ENCODE measurements at places on chromosomes 7 and 10. TPM values are rescaled to one million over a fixed set of nuclear protein-coding genes. Genes with fewer than 3 reads are reported as not detected.

GRCh38 chr7:27243340-27244163, 950 bp downstream of the EVX1 start:
- no peaks in the 10 kb centered on the region for H3K36me3 ChIP-seq
- H3K4me1 ChIP-seq = peaks cover 6% of the 10 kb centered on the region
- H3K27me3 ChIP-seq = peaks cover 51% of the 10 kb centered on the region

DNA sequence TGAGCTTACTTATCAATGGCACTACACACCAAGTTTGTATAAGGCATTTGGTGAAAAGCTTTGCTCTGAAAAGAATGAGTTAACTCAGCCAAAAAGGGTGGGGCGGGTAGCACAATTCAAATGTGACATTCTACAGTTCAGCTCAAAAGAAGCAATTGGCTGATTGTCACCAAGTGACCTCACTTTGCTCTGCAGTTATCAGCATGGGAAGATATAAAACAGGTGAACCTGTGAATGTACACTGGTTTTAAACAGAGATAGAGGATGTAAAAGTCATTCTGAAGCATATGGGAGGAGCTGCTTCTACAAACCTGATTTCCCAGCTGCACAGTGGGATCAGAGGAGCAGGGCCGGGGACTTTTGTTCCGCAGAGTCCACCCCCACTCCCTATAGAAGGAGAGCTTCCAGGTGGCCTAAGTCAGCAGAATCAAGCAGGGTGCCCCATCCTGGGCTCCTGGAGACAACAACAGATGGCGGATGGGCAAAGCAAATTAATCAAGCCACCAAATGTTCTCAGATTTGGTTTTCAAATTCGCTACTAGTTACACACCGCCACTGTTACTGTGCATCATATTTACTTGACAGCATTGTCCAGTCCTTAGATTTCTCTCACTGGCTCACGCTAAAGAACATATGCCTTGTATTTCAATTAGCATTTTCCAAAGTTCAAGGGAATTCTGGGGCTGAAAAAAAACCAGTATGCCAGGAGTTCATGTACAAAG, 27.5 kb upstream of the NPVF start:
- H3K4me3 ChIP-seq = no peak overlapping the region
- DNase-seq = no peak
- H3K27me3 ChIP-seq = peaks cover 21% of the 10 kb centered on the region

- no peak overlapping the region for H3K4me3 ChIP-seq
Measured at GRCh38 chr10:120360571-120360970, 96.5 kb upstream of the PLPP4 start.

The COL13A1 gene
- total RNA-seq = not detected

DNA sequence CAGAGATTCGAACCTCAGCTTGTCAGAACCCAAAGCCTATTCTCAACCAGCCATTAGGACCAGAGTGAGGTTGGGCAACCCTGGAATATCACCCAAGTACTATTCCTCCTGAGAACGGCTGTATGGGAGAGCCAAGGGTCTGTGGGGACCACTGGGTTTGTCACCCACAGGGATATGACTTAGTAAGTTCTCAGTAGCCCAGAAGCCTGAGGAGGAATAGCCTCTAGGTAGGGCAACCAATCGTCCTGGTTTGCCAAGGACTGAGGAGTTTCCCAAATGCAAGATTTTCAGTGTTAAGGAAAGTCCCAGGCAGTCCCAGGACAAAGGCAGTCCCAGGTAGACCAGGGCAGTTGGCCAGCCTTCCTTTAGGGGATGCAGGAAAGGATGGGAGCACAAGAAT, 46.7 kb downstream of the PNLIPRP2 start:
- no peak for DNase-seq
- H3K36me3 ChIP-seq = no peaks in the 10 kb centered on the region
- peaks cover 7% of the 10 kb centered on the region for H3K27me3 ChIP-seq
- H3K4me1 ChIP-seq = no peaks in the 10 kb centered on the region
- H3K27ac ChIP-seq = no peak overlapping the region
- no peak overlapping the region for H3K4me3 ChIP-seq

- H3K27me3 ChIP-seq = peaks cover 3% of the 10 kb centered on the region
- DNase-seq = no peak
- no peaks in the 10 kb centered on the region for H3K4me1 ChIP-seq
- H3K36me3 ChIP-seq = no peaks in the 10 kb centered on the region
- no peak overlapping the region for H3K27ac ChIP-seq
- no peak overlapping the region for H3K4me3 ChIP-seq
Measured at GRCh38 chr7:13988065-13988464, 1.4 kb downstream of the ETV1 start.

The BAIAP2L1 gene
- 1.1 TPM for total RNA-seq

The TEX36 gene
- not detected for total RNA-seq

The PGAM2 gene
- not detected for total RNA-seq

The GDI2 gene
- 214 TPM for total RNA-seq

- no peak for DNase-seq
- peaks cover 67% of the 10 kb centered on the region for H3K4me1 ChIP-seq
- H3K36me3 ChIP-seq = peaks cover 43% of the 10 kb centered on the region
- no peaks in the 10 kb centered on the region for H3K27me3 ChIP-seq
Measured at GRCh38 chr7:130929896-130930659, 196.1 kb upstream of the KLF14 start.

DNA sequence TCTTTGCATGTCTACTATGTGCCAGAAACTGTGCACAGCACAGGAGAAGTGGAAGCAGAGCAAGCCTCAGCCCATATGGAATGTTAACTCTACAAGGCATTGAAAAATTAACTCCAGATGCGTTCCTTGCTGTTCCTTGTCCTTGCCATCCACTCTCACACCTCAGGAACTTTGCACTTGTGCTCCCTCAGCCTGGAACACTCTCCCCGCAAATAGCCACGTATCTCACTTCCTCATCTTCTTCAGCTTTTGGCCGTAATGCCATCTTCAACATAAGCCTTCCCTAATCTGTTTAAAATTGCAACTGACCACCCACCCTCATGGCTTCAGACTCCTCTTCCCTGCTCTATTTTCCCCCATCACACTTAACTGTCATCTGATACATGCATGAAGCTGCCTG, 83.2 kb upstream of the CAPZA2 start:
- H3K4me1 ChIP-seq = no peaks in the 10 kb centered on the region
- H3K4me3 ChIP-seq = no peak overlapping the region
- no peaks in the 10 kb centered on the region for H3K36me3 ChIP-seq
- H3K27ac ChIP-seq = no peak overlapping the region
- no peaks in the 10 kb centered on the region for H3K27me3 ChIP-seq

The GHITM gene
- total RNA-seq = 121 TPM

GRCh38 chr10:114908896-114909295, 29.1 kb upstream of the TRUB1 start:
- H3K4me1 ChIP-seq = no peaks in the 10 kb centered on the region
- no peaks in the 10 kb centered on the region for H3K36me3 ChIP-seq
- H3K4me3 ChIP-seq = no peak overlapping the region
- H3K27me3 ChIP-seq = peaks cover 21% of the 10 kb centered on the region
- no peak overlapping the region for H3K27ac ChIP-seq

DNA sequence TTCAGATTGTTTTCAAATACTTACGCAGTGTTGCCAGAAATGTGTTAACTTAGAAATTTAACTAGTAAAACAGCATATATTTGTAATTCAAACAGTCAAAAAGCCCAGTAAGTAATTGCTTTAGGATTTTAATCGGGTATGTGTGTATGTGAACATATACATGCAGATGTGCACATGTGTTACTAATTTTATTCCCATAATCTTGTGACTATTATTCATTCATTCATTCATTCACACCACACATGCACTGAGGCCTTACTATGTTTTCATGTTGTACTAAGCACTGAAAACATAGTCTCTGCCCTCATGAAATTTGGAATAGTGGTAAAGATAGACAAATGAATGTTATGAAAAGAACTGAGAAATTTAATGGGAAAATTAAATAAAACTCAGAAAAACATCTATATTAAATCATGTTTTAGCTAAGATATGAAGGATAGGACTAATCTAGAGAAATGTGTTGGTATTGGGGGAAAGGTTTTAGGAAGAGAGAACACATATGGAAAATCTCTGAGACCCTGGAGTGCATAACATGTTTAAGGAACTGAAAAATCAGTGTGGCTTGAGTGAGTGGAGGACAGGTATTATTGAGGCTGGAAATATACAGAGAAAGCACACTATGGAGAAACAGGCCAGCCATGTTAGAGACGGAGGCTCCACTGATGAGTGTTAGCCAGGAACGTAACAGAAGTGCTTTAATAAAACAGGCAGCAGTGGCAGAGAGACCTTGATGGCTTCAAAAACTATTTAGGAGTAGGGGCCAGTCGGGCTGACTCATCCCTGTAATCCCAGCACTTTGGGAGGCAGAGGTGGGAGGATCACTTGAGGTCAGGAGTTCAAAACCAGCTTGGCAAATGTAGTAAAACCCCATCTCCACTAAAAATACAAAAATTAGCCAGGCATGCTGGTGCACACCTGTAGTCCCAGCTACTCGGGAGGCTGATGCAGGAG, 80.3 kb downstream of the HDAC9 start:
- H3K36me3 ChIP-seq = no peaks in the 10 kb centered on the region
- peaks cover 8% of the 10 kb centered on the region for H3K4me1 ChIP-seq
- H3K4me3 ChIP-seq = no peak overlapping the region

- no peak for DNase-seq
- H3K27ac ChIP-seq = no peak overlapping the region
- H3K36me3 ChIP-seq = no peaks in the 10 kb centered on the region
- H3K4me1 ChIP-seq = no peaks in the 10 kb centered on the region
Measured at GRCh38 chr10:6817770-6818169, 237.7 kb upstream of the PRKCQ start.

The RP9 gene
- 16.2 TPM for total RNA-seq

GRCh38 chr7:117062300-117062699, 109.0 kb downstream of the ST7 start:
- no peaks in the 10 kb centered on the region for H3K36me3 ChIP-seq
- DNase-seq = no peak
- H3K27ac ChIP-seq = no peak overlapping the region
- no peak overlapping the region for H3K4me3 ChIP-seq

DNA sequence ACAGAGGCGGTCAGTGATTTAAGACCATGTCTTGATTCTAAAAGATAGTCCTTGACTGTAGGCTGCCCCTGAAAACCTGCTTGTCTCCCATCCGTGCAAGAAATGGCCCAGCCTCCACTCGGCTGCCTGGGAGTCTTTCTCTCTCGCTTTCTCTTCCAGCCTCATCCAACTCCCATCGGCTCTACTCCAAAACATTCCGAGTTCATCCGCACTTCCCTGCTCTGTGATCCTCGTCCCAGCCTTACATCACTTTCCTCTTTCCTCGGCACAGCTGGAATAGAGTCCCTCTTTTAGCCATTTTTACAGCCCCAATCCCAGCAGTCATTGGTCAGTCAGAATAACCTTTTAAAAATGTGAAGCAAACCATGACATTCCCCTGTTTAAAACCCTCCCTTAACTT, 135.1 kb downstream of the TAX1BP1 start:
- peaks cover 50% of the 10 kb centered on the region for H3K4me1 ChIP-seq
- H3K27ac ChIP-seq = peak overlapping the region; percentile 64
- no peak overlapping the region for H3K4me3 ChIP-seq
- no peaks in the 10 kb centered on the region for H3K36me3 ChIP-seq
- no peaks in the 10 kb centered on the region for H3K27me3 ChIP-seq

DNA sequence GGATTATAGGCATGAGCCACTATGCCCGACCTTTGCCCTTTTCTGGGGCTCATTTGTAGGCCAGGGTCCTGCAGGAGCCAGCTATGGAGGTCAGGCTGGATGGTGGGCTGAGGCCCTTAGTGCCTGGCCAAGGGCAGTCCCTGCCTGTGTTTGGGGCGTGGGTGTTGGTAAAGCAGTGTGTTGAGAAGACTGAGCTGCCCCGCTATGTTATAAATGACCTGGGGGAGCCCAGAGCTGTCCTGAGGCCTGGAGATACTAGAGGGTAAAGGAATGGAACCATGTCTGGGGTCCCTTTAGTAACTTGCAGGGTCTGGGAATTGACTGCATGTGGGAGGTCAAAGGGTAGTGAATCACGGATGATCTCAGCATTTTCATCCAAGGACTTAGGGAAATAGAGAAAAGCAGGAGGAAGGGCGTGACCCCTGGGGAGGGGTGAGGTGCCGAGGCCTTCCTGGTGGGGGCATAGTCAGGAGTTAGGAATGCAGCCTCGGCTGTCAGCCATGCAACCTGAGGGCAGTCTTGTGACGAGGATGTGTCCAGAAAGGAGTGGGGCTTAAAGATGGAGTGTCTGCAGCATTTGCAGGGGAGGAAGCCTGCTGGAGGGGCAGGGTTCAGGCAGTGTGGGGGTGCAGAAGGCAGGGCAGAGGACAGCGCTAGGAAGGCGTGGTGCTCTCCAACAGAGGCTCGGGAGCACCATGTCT, 31.5 kb downstream of the TMEM248 start:
- H3K4me3 ChIP-seq = no peak overlapping the region
- peaks cover 16% of the 10 kb centered on the region for H3K36me3 ChIP-seq
- no peak for DNase-seq
- peaks cover 2% of the 10 kb centered on the region for H3K4me1 ChIP-seq

- H3K27ac ChIP-seq = no peak overlapping the region
- H3K27me3 ChIP-seq = peaks cover 11% of the 10 kb centered on the region
- no peaks in the 10 kb centered on the region for H3K36me3 ChIP-seq
- DNase-seq = no peak
- H3K4me1 ChIP-seq = no peaks in the 10 kb centered on the region
Measured at GRCh38 chr7:47574482-47575329, 7.2 kb downstream of the TNS3 start.

The HTR7 gene
- 0.62 TPM for total RNA-seq

- no peak for DNase-seq
- H3K27ac ChIP-seq = no peak overlapping the region
- peaks cover 19% of the 10 kb centered on the region for H3K36me3 ChIP-seq
- H3K4me1 ChIP-seq = peaks cover 14% of the 10 kb centered on the region
- no peaks in the 10 kb centered on the region for H3K27me3 ChIP-seq
- H3K4me3 ChIP-seq = no peak overlapping the region
Measured at GRCh38 chr10:72557362-72557761, 68.5 kb downstream of the MICU1 start.

GRCh38 chr7:120030876-120031275, 242.1 kb upstream of the KCND2 start:
- H3K27me3 ChIP-seq = no peaks in the 10 kb centered on the region
- no peak for DNase-seq
- H3K27ac ChIP-seq = no peak overlapping the region

- no peaks in the 10 kb centered on the region for H3K36me3 ChIP-seq
- H3K4me1 ChIP-seq = peaks cover 64% of the 10 kb centered on the region
- H3K27ac ChIP-seq = peak overlapping the region; percentile 99
- H3K4me3 ChIP-seq = peak overlapping the region; percentile 75
- H3K27me3 ChIP-seq = no peaks in the 10 kb centered on the region
Measured at GRCh38 chr10:91198781-91199180, 21.7 kb upstream of the PCGF5 start.

The CALML3 gene
- total RNA-seq = not detected

The LRGUK gene
- 0.71 TPM for total RNA-seq

- no peak overlapping the region for H3K27ac ChIP-seq
- no peaks in the 10 kb centered on the region for H3K27me3 ChIP-seq
- no peaks in the 10 kb centered on the region for H3K36me3 ChIP-seq
- DNase-seq = no peak
Measured at GRCh38 chr7:98211676-98212531, 665 bp downstream of the BHLHA15 start.

DNA sequence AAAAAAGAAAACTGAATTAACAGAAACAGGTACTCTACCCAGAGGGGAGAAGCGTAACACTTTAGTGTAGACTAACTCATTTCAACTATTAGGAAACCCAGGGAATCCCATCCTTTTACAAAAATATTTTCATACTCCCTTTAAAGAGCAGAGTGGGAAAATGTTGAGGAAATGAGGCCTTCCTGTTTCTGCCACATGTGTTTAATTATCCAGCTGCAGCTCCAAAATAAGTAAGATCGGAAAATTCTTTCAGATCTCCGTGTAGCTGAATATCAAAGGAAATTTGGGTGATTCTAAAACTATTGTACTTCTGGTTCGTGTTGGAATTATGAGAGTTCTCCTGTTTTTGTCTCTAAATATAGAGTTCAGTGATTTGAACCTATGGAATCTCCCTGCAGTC, 58.0 kb upstream of the CAV2 start:
- H3K27me3 ChIP-seq = peaks cover 45% of the 10 kb centered on the region
- no peaks in the 10 kb centered on the region for H3K4me1 ChIP-seq
- no peaks in the 10 kb centered on the region for H3K36me3 ChIP-seq
- no peak for DNase-seq
